ENCODE measurements at places on chromosomes 3 and 15.

- no peak for DNase-seq
Measured at GRCh38 chr3:110974902-110975301, 96.7 kb upstream of the NECTIN3 start.

DNA sequence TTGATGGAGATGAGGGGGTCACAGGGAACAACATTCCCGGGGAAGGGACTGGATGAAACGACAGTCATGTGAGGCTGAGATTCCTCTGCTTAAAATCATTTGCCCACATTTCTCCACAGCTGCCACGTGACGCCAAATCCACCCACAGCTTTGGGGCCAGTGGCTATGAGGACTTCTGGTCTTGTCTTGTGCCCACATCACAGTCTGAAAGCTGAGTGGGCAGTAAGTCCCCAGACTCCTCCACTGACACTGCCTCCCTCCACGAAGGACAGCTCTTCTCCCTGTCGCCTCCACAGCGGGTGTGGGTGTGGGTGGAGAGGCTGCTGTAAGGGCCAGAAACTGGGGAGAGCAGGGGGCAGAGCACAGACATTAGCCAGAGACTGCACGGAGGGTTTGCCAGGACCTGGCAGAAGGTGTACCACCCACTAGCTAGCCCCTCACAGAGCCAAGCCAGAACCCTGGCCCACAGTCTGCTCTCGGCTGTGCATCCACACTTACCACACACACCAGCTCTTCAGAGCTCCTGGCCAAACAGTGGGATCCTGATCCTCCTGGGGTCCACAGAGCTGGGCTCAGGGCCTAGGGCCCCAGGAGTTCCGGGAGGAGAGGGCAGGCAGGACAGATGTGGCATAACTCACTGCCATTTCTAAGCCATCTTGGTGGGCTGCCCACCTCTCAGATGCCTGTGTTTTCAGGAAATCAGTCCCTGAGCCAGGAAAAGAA, 24.2 kb downstream of the RAB6B start:
- DNase-seq = no peak

DNA sequence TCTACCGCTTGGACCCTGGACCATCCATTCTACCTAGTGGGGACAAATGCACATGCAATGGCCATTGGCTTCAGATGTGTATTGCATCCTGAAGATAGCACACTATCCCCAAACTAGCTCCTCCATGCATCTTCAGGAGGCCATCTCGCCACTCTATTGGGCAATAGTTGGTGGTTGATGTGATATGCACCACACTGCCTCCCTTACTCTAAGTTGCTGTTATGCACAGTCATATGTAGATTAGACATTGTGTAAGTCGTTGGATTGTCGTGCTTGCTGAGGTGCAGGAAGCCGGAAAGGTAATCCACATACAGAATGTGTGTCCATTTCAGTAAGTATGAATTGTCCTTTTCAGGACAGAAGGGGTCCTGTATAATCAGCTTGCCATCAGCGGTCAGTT, 26.7 kb upstream of the PLA2G4D start:
- DNase-seq = no peak

GRCh38 chr3:84998545-84998944, 39.8 kb downstream of the CADM2 start:
- DNase-seq = no peak

DNA sequence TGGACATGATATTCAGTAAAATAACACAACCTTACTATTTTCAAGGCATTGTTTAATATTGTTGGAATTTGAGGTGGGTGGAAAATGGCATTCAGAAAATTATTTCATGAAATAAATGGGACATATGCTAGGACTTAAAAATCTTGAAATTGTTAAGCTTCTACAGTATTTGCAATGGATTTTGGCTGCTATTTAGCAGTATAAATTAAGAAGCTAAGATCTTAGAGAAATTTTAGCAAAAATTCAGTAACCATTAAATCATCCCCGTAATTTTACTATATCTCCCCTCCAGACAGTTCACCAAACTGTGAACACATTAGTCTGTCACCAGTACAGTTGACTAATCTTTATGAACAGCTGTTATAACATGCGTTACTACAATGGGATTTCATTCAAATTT, 8.2 kb downstream of the DIPK2A start:
- DNase-seq = no peak

DNA sequence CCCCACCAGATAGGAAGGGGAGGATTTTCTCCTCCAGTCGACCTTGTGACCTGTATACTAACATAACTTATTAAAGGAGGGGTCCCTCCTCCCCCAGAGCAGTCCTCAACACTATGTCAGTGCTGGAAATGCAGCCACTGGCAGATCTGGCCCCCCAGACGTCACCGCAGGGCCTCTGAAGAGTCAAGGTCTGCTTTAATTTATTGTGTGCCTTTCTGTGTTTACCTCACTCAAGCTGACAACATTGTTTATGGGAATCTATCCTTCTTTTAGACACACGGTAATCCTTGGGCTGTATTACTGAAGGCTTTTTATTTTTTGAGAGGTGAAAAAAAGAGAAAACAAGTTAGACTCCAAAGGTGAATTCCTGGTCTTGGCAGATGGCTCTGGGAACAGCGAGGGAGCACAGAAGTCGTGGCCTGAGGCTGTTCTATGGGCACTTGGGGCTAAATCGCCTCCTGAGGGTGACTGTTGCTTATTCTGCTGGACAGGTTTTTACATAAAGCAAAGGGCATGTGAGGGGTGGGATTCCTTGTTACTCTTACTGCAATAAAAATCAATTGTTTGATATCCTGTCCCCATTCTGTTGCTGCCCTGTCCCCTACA, 13.5 kb upstream of the NR2C2 start:
- no peak for DNase-seq

GRCh38 chr3:14457999-14458398, 55.6 kb downstream of the SLC6A6 start:
- no peak for DNase-seq

DNA sequence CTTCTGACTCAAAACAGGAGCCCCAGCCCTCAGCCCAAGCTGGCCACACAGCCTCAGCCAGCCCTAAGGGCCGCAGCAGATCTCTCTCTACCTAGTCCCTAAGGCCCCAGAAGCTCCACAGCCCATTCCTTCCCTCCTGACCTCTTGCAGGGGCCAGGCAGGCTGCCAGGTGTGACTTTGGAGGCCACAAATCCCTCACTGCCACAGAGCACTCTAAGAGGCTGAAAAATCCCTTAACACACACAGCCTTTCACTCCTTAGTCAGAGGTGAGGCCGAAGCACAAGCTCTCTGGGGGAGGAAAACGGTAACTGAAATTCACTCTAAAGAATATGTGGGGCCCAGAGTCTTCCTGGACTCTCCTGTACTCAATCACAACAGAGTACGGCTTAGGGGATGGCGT, 23.3 kb downstream of the LRRC2 start:
- no peak for DNase-seq

DNA sequence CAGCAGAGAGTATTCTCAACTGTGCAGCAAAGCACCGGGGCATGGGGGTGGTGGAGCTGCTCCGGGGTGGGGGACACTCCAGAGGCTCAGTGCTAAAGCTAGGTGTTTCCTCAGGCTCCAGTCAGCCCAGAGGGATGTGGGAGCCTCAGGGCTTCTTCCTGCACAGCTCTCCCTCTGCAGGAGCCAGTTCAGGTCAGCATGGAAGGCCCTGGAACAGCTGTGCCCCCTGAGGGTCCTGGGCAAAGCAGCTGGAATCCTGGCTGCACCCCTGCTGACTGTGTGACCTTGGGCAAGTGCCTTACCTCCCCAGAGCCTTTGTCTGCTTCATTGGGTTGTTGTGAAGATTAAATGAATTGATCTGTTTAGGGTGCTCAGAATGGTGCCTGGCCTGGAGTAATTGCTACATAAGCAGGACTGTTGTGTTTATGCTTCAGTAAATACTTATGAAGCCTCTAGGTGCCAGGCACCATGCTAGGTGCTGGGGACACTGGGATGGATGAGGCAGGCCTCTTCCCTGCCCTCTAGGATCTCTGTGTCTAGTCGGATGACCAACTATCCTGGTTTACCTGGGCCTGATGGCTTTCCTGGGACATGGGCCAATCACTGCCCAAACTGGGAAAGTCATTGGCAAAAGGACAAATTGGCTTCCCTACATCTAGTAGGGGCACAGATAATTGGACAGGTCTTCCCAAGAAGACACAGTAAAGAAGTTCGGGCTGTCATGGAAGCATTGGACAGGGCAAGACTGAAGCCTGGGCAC, 64.2 kb upstream of the LCTL start:
- no peak for DNase-seq

GRCh38 chr3:141401095-141401494, 32.8 kb downstream of the ZBTB38 start:
- DNase-seq = no peak

DNA sequence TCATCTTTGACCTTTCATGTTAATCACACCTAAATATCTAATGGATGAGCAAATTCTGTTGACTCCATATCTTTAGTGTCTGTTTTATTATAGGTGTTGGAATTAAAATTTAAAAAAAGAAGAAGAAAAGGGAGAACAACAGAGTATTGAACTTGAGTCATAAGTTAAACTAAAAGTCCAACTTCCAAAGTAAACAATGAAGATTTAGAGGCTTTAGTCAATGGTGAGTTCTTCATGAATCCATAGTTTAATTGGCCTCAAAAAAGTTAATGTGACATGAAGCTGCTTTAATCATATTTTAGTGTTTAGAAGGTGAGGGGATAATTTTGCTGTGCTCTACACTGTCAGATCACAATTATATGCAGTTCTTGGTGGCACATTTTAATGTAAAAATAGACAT, 288.2 kb upstream of the RORA start:
- DNase-seq = no peak

GRCh38 chr3:116647996-116648395, 61.6 kb upstream of the TUSC7 start:
- DNase-seq = no peak

DNA sequence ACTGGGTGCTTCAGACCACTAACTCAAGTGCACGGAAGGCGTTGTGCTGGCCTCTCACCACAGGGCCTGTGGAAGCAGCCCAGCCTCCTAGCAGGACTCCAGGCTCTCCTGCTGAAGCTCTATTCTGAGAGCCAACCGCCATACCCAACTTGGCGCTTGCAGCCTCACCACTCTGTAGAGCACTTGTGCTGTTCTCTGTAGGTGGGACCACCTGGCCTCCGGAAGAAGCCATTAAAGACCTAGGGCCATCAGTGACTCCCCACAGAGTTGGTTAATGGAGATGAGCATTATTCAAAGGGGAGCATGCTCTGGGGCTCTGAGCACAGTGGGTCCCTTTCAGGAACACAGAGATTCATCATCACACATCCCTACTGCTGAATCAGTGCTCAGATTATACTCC, 50.9 kb downstream of the C3orf85 start:
- no peak for DNase-seq

- no peak for DNase-seq
Measured at GRCh38 chr15:57505056-57505715, 86.5 kb upstream of the MYZAP start.

GRCh38 chr3:72591522-72592421, 256.5 kb downstream of the SHQ1 start:
- no peak for DNase-seq

- DNase-seq = no peak
Measured at GRCh38 chr3:135779024-135779423, 186.5 kb upstream of the PPP2R3A start.

DNA sequence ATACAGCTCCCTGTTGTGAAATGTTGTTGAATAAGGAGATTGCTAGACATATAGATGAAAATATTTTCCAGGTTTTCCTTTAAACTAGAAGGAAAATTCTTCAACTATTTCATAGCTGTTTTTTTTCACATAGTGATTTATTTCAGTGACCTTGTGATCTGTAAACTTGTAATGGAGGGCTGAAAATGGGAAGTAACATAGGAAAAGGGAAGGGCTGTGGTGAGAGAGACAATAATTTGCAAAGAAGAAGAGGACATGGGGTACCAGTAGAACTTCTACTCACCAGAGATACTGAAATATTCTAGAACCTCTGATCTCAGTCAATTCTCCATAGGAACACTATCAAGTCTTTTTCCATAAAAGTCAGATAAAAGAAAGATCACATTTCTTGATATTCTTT, 60.4 kb downstream of the PLS1 start:
- DNase-seq = no peak

GRCh38 chr3:14598143-14598569, 53.4 kb upstream of the CCDC174 start:
- DNase-seq = peak; percentile 42

- DNase-seq = no peak
Measured at GRCh38 chr15:81484086-81484955, 110.3 kb upstream of the TMC3 start.

GRCh38 chr15:55991802-55992768, 1.3 kb downstream of the NEDD4 start:
- DNase-seq = peak; percentile 57

DNA sequence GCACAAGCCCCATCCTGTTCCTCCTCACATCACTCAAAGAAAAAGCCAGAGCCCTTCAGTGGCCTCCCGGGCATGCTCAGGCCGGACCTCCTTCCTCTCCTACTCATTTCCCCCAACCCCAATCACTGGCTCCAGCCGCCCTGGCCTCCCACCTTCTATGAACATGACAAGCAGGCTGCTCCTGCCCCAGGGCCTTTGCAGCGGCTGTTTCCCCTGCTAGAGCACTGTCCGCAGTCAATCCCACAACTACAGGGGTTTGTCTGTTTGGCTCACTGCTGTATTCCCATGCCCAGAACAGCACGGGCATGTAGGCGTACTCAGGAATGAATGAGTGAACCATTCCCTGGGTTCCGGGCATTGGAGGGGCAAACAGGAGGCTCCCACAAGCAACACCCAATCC, 139.8 kb upstream of the PRR20G start:
- DNase-seq = no peak

DNA sequence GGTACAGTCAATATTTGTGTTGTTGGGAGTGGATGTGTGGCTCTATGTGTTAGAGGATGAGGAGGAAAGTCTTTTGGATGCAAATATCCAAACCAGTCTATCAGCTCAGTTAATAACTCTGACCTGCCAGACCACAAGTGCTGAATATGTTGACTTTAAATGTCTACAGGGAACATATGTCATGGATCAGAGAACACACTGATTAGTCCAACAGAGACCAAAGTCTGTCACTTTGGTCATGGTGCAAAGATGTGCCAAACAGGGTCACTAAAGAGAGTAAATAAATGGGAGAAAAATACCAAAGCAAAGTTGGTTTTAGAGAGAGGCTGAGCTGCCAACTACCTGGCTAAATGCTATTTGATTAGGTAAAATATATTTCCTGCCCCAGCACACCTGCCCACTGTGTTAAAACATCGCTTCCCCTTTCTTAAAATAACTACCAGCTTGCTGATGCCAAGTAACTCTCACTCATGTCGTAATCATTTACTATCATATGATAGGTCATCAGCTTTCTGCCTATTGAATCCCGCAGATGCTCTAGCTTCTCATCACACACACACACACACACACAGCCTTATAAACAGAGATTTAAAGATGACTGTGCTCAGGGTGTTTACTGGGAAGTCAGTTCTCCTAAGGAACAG, 173.3 kb downstream of the PDZRN3 start:
- no peak for DNase-seq
